EL (cell line): ENCODE measurements at places on chromosomes 12 and 14.

DNA sequence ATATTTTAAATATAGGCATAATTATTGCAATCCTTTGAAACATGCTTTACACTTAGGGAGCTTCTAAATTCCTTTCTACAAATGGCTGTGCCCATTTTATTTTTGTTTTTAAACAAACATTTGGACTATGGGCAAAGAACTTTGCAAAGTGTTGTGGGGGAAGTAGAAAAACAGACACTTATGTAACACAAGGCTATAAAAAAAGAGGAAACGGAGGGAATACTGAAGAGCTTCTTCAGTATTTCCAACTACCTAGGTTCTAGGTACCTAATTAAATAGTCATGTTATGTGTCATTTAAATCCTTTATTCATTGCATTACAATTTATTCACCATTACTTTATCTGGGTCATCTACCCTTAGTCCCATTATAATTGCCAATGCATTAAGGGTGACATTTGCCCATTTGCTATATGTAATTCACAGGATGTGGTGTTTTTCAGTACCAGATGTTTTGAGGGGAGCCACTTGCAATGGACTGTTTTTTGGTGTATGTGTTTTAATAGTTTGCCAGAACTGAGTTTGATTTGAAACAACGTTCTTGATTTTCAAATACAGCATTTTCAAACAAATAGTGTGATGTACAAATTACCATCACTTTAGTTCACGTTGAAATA is 1.5 kb upstream of the MSRB3 start:
- DNase-seq = no peak

DNA sequence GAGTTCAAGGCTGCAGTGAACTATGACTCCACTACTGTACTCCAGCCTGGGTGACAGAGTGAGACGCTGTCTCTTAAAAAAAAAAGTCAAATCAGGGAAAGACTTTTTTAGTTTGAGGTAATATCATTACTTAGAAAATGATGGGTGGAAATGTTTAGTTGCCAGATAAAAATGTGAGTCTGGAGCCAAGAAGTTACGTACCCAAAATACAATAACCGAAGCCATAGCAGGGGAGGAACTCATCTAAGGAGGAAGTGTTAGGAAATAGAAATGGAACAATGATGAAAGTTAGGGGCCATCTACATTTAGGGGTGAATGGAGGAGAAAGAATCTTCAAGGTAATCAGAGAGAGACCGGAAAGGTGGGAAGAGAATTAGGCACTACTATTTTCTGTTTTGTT is 98.8 kb downstream of the DACT1 start:
- no peak for DNase-seq

GRCh38 chr12:107317751-107318555 is 224.6 kb upstream of the CRY1 start:
- peak; percentile 84 for DNase-seq

DNA sequence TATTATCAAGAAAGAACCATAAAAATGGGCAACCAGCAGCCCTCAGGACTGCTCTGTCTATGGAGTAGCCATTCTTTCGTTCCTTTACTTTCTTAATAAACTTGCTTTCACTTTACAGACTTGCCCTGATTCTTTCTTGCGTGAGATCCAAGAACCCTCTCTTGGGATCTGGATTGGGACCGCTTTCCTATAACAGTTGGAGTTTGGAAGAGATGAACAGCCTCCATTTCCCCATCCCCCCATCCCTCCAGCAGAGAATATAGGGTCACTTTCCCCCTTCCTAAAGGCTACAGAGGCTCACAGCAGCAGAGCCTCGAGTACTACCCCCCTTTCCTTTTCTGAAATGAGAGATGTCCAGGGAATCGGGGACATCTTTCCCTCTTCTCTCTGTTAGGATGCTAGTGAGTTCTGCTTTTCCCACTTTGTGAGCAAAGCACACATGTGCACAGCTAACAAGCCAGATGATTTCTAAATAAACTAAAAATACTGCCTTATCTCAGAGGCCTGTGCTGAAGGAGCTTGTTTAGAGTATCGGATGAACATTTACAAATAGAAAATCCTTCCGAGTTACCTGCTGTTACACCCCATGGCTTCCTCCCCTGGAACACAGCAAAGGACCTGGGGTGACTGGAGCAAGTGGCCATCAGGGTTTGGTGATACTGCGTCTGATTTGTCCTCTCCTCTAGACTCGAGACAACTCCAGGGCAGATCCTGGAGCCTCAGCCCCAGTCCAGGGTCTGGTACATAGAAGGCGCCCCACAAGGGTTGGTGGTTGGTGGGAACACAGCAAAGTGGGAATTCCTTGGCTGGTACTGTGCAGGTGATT is 144.2 kb downstream of the SLC38A6 start:
- DNase-seq = no peak

- no peak for DNase-seq
Measured at GRCh38 chr12:106696681-106697417, 77.6 kb upstream of the RIC8B start.

DNA sequence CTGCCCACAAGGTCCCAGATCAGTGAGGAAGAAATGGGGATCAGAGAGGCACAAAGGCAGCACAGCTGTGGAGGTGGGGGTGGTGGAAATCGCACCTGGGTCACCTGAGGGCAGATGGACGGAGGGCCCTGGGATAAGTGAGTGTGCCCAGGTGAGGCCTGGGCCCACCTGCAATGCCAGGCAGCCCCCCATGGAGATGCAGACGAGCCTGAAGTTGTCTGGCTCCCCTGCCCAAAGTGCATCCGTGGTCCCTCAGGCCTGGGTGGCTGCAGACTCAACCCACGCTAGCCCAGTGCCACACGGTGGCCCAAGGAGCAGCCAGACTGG is 84.9 kb downstream of the NCOR2 start:
- DNase-seq = no peak

GRCh38 chr12:102957339-102958050 is at the start of gene ASCL1:
TSS of gene ASCL1 (plus strand) at chr12:102957674. CDS start at chr12:102958245, 571 bp downstream.
- peak; percentile 13 for DNase-seq

DNA sequence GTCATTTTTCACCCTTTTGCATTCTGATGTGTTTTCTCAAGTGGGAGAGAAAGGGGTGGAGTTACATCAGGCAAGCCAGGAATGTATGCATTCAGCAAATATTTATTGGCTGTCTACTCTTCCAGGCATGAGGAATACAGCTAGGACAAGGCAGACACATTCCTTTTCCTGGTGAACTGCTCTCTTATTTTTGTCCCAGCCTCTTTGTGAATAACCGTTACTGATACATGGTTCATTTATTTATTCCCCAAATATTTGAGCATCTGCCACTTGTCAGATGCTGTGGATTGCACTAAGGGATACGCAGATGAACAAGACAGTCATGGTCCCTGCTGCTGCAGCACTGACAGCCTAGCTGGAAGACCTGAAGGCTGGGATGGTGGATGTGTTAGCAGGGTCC is 6.1 kb downstream of the PELI2 start:
- DNase-seq = peak; percentile 43

DNA sequence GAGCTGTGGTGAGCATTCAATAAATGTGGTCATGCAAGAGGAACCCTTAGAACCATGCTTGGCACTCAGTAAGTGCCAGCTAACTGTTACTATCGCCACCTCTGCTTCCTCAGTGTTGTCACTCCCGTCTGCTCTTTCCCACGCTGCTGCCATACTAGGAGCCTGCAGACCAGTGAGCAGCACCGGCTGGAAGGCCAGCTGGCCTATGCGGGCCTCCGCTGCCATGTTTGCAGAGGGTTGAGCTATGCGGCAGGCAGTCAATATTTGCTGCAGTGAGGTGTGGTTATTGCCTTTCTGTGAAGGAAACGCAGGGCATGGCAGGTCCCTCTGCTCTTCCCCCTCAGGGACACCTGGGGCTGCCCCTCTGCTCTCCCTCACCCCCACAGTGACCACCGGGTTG is 13.0 kb downstream of the KMT5A start:
- no peak for DNase-seq

DNA sequence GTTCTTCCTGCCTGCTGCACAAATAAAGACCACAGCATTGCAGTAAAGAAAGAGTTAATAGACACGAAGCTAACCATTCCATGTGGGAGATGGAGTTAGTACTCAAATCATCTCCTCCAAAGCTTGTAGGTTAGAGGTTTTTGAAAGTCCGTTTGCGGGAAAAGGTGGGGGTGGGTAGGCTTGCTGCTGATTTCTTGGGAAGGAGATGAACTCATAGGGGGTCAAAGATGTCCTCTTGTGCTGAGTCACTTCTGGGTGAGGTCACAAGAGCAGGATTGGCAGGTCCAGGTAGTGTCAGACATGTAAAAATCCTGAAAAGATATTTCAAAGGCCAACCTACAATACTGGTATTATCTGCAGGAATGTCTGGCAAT is 66.4 kb downstream of the PTHLH start:
- no peak for DNase-seq

DNA sequence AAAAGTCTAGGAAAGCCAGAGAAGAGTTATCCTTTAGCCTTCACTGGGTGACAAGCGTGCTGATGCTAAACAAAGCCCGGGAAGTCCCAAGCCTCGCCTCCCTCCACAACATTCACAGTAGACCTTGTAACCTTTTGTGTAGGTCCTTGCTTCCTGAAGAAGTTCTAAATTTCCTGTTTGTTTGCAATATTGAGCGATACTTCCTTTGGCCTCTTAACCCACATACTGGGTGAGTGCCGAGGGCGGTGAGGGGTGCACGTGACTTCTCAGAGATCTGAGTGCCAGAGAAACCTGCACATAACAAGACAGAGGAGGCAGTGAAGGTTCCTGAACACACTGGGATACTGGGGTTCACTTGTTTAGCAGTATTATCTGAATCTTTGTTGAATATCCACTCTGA is 134.3 kb downstream of the PLXNC1 start:
- DNase-seq = no peak

DNA sequence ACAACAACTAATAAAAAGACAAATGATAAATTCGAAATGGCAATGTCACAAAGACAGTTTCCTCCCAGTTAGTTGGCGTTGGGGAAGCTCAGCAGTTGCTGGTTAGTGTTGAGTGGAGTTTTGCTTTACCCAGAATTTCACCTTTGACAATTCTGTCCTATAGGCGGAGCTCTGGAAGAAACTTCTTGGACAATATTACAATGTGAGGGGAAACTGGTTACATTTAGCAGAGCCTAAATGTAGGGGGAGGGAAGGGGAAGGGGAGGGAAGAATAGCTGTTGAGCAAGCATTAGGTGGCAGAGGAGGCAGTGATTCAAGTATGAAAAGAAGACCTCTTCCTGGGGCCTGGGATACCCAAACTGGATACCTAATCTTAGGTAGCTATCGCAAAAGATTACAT is 51.4 kb downstream of the BDKRB1 start:
- DNase-seq = no peak

- no peak for DNase-seq
Measured at GRCh38 chr12:27164330-27165040, 79.6 kb upstream of the STK38L start.

- DNase-seq = no peak
Measured at GRCh38 chr12:130342442-130342841, 4.8 kb downstream of the PIWIL1 start.

DNA sequence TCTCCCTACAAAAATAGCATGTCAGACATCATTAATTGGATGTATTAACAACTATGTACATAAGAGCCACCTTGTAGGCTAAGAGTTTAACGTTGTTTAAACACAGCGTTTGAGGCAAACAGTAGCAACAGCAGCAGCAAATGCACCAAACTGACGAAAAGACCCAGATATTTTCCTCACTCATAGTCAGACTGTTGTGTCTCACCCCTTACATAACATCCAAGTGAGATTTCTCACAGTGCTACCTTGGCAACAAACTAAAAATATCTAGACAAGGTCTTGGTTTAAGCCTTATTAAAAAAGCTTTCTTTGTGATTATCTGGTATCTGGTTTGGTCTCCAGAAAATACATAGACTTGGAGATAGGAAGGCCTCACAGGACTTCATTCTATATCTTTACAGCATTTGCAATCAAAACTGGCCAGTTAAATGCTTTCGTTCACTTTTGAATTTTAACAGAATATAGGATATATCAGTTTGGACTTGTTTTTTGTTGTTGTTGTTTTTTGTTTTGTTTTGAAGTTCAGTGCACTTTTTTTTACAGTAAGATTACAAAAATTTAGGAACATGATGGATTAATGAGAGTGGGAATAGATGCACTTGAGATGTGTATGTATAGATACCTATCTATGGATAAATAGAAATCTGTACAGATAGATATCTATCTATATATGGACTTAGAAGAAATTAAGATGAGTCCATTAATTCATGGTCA is 4.1 kb downstream of the BHLHE41 start:
- DNase-seq = no peak

DNA sequence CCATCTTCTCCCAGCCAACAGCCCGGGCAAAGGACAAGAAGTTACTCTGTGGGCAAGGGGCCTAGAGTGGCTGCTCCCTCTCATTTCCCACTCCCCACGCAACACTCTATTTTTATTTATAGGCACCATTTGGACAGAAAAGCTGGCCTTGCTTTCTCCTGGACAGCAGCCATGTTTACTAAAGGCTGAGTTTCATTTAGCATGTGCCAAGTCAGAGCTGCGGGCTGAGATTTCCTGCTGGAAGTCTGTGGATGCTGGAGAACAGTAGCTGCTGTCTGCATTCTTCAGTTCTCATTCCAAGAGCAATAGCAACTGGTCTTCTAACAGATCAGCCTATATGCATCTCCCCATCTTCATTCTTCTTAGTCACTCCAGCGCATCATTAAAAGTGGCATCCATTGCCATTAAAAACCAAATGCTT is 8.3 kb downstream of the COL2A1 start:
- DNase-seq = peak; percentile 25

- DNase-seq = peak; percentile 77
Measured at GRCh38 chr14:32472512-32473463, 143.7 kb downstream of the AKAP6 start.

DNA sequence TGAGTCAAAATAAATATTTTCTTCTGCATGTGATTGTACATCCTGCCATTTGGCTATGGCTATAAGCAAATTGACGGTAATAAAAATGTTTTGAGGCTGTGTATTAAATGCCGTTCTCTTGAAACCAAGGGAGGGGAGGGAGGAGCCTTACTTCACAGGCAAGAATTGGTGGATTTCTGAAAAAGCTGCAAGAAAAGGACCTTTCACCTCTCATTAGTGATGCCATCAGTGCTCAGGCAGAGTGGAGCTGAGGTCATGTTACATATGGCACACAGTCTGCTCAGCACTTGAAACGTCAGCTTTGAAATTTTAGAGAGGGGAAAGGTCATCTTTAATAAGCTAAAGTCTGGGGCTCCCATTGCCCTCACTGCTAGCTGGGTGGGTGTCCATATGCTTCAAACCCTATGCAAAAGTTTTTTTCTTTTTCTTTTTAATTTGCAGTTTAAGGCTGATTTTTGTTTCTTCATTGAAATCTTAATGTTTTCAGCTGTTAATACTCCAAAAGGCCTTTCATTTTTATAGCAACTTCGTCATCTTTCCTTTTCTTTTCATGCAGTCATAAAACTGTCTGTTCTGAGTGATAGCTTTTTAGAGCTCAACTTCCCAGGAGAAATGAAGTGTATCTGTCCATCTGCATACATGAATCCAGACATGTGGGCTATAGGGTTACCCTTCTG is 9.8 kb upstream of the SIX1 start:
- no peak for DNase-seq

DNA sequence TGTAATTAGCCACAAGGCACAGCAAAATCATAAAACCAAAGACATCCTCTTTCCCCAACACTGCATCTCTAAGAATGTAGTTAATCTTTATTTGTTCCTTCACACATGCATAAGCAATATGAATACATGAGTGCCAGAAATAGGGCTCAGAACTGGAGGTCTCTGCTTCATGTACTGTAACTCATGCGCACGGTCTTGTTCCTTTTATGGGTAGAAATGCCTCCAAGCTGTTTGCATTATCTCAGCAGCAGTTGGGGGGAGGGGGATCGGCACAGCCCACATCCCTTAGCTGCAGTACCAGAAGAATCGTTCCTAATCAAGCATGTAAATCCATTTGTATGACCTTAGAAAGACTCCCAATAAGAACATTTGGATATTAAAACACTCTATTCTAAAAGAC is 20.0 kb downstream of the RHOJ start:
- no peak for DNase-seq

- peak; percentile 78 for DNase-seq
Measured at GRCh38 chr12:65306366-65307168, 28.1 kb downstream of the MSRB3 start.
